Activated CD8-positive, alpha-beta memory T cell treated with anti-CD3 and anti-CD28 coated beads for 1 hour (primary cell): ENCODE measurements at places on chromosomes 1 and 21.

DNA sequence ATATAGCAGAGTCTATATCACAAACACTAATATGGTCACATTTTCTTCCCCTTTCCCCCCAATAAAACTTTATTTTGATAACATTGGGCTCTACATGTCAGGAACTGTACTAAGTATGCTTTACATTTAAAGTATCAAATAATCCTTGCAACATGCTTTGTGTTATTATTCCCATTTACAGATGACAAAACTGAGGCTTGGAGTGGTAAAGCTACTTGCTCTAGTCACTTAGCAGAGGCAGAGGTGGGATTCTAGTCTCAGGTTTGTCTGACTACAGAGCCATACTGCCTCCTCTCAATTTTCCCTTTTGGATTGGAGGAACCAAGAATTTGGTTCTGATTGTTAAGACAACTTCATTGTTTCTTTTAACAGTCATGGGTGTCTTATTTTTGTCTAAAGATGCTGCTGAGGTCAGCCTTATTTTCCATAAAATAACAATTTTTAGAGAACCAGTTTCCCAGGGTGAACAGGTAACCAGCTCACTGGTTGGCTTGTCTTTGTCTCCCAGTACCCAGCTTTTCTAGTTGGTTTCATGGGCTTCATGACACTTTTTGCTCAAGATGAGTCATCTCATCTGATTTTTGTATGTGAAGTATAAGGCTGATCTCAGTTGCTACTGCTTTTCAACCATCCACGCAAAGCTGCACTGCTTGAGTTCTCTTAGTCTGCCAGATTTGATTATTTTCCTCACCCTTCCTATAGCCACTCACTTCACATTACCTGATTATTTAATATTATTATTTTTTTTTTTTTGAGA lies 81.0 kb upstream of the ARID1A start:
- no peak for DNase-seq

- DNase-seq: no peak
These were observed 97.7 kb downstream of the VPS13D start for GRCh38 chr1:12327566-12327965.

GRCh38 chr21:40546647-40547046 lies 300.3 kb downstream of the DSCAM start:
- no peak for DNase-seq

DNA sequence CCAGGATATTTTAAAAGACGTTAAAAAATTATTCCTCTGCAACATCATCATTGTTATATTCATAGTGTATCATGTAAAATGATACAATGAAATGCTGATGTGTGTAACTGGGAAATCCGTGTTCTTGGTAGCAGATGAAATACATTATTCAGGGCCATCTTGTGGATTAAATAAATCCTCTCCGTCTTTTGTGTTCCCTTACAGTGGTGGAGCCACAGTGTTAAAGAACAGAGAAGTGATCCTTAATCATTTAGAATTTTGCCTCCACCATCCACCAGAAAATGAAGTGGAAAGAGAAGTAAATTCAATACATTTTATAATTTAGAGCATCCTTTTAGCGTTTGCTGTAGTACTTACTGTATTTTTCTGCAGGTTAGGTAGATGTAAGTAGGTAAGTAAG lies 1.3 kb downstream of the DYRK3 start:
- no peak for DNase-seq

GRCh38 chr1:7084232-7084894 lies 299.1 kb downstream of the CAMTA1 start:
- no peak for DNase-seq

- peak; percentile 72 for DNase-seq
These were observed at the start of gene TOMM40L for GRCh38 chr1:161225534-161226319. Gene TOMM40L, plus strand, starts transcription at chr1:161226060. Its CDS starts 430 bp downstream, at chr1:161226490.

DNA sequence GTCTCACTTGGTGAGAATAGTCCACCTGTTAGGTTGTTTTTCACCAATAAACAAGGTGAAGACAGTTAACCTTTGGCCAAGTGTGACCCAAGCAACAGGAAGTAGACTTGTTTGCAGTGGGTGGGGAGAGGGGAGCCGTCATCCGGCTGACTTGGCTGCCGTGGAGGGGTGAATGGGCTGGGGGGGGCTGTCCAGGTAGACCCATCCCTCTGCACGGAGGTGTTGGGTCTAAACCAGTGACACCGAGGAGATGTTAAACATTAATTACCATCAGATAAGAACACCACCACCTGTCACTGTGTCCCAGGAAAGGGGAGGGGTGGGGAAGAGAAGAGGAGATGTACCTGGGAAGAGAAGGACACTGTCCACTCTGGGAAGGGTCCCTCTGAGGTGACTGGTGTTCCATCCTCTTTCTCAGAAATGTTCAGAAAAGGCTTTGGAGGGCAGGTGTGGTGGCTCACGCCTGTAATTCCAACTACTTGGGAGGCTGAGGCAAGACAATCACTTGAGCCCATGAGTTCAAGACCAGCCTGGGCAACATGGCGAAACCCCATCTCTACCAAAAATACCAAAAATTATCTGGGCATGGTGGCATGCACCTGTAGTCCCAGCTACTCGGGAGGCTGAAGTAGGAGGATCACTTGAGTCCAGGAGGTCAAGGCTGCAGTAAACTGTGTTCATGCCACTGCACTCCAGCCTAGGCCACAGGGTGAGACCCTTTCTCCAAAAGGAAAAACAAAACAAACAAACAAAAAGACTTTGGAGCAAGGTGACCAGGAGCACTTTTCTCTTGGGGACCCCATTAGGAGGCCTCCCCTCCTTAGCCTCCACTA lies 6.7 kb upstream of the MYOM3 start:
- DNase-seq: no peak

DNA sequence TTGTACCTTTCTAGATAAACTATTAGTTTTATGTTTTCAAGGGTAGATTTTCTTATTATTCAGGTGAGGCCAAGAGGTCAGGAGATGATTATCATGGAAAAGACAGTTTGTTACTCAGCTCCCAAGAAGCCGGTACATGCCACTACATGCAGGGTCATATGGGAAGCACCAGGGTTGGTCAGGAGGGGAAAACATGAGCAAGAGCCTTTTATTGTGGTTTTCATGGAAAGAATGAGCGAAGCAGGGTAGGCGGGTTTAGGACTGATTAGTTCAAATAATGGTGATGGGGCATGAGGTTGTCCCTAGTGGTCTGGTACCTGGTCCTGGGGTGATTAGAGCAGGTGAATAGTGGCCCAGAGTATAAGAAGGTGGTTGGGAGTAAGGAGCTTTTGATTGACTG lies 189.9 kb downstream of the APP start:
- DNase-seq: no peak

GRCh38 chr1:59640851-59641250 lies 173.9 kb upstream of the HOOK1 start:
- no peak for DNase-seq

DNA sequence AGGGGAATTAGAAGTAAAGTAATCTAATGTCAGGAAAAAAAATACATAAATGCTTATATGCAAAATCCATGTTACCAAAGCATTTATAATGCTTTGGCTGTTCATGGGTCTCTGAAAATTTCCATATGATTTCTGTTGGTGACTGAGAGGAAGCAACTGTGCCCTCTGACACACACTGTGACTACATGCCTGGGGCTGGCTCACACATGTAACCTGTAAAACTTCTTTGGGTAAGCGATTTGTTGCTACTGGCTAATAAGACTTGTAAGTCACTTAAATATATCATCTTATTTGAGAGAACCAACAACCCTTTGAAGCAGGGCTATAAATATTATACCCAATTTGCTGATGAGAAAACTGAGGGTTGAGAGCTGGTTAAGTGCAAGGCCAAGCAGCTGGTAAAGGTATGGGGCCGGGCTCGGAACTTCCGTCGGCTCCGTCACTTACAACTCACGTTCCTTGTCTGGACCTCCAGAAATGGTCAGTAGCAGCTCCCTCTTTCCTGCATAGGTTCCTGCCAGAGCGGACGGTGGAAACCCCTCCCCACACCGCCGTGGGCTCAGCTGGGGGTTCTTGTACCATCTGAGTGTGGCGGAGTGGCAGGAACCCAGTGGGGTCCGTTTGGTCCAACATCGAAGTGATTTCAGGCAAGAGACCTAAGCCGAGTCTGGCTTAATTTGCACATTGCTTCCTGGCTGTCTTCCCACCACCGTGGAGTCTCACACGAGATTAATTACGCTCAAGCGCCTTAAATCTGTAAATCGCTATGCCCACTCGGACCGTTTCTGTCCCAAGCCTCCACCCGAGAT lies 714 bp downstream of the DFFA start:
- DNase-seq: no peak

DNA sequence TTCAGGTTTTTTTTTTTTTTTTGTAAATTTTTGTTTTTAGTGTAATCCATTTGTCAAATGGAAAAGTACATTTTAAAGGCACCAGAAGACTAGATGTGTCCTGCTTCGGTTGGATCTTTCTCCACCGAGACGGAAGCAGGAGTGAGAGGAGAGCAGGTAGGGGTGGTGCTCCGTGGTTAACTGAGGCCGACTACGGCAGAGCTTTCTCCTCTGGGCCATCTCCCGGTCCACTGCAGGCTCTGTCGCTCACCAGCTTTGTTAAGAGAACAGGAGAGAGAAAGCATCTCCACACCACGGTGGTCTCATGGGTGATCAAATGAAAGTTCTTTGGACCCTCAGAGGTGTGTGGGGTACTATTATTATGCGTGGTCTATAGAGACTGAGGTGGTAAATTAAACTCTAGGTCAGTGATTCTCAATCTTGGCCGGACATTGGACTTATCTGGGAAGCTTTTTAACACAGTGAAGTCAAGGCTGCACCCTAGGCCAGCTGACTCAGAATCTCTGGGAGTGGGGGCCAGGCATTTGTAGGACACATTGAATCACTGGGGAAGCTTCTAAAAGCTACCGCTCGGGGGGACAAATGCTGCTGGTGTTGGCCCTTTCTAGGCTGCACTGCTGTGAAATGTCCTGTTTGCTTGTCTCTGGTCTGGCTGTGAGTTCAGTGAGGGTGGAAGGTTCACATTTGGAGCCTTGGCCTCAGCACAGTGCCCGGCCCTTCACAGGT lies 25.0 kb downstream of the ABCA4 start:
- no peak for DNase-seq

GRCh38 chr1:33185541-33185940 lies 3.7 kb upstream of the TRIM62 start:
- no peak for DNase-seq

DNA sequence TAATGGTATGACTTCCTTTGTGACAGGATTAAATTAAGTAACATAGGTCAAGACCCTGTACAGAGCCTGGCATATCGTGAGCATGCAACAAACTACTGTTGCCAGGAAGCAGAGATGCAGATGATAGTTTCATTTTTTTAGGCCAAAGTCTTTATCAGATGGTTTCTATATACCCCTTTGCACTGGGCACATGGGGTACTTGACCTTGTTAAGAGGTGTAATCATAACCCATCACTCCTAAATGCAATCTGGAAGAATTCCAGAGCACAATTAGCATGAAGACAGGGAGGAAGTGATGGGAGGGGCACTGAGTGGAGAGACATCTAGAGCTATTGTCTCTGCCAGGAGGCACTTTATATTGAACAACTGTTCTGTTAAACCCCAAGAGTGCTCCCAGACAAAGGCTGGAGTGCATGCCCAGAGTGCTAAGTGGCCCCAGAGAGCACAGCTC lies 22.1 kb downstream of the ZBTB17 start:
- no peak for DNase-seq

- no peak for DNase-seq
These were observed 130.8 kb upstream of the SGIP1 start for GRCh38 chr1:66403007-66403731.

GRCh38 chr1:220556641-220557040 lies 28.7 kb downstream of the MARK1 start:
- no peak for DNase-seq

GRCh38 chr1:199404191-199404590 lies 623.3 kb upstream of the NR5A2 start:
- DNase-seq: no peak

- no peak for DNase-seq
These were observed 11.8 kb downstream of the NPHP4 start for GRCh38 chr1:5980314-5981008.

DNA sequence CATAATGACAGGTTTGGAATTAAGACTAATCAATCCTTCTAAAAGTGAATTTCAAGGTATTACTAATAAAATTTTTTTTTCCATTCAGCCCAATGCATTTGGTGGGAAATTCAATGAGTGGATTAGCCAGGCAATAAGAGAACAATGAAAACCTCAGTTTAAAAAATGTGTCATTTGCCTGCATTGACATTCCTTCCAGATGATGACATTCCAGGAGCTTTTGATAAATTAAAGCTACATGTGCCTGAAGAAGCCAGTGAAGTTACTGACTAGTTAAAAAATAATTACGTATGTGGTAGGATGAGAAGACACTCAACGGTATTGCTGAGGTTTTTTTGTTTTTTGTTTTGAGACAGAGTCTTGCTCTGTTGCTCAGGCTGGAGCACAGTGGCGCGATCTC lies 37.9 kb upstream of the RC3H1 start:
- no peak for DNase-seq

GRCh38 chr1:97356309-97356708 lies 564.5 kb downstream of the DPYD start:
- DNase-seq: no peak

GRCh38 chr21:44051462-44051941 lies 39.4 kb downstream of the TRAPPC10 start:
- no peak for DNase-seq

DNA sequence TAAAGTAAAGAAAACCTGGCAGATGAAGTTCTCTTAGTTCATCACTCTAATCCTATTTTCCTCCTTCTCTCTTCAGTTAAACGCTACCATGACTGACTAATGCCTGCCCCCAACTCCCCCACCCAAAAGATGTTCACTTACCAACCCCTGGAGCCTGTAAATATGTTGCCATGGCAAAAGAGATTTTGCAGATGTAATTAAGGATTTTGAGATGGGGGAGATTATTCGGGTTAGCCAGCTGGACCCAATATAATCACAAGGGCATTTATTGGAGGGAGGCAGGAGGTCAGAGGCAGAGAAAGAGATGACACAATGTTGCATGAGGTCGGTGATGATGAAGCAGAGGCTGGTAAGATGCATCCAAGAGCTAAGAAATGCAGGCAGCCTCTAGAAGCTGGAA lies 69.3 kb upstream of the PPP2R5A start:
- DNase-seq: no peak

GRCh38 chr1:234963904-234964702 lies 164.5 kb downstream of the TOMM20 start:
- DNase-seq: no peak

- no peak for DNase-seq
These were observed 1.4 kb upstream of the TNR start for GRCh38 chr1:175744833-175745232.

- DNase-seq: no peak
These were observed 10.2 kb upstream of the PLXNA2 start for GRCh38 chr1:208254376-208254775.

- DNase-seq: no peak
These were observed 15.8 kb downstream of the DEPDC1 start for GRCh38 chr1:68481041-68481440.

DNA sequence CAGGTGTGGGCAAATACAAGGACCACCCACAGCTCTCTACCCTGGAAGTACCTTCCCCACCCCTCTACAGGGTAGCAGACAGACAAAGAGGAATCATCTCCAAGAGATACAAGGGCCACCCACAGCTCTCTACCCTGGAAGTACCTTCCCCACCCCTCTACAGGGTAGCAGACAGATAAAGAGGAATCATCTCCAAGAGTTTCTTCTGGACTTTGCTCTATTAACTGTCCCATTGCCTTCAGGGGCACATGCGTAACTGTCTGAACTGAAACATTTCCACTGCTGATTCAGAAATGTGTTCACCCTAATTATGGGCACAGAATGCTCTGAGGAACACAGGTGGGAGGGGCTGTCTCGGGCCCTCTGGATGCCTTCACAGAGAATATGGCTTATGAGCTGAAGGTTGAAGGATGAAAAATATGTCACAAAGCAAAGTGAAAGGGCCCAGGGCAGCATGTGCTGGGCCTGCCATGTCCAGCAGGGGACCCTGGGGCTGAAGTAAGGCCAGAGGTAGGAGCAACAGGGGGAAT lies 43.9 kb downstream of the ZNF281 start:
- no peak for DNase-seq
